ENCODE measurements at places on chromosomes 1 and 21.

- DNase-seq: no peak
Measured at GRCh38 chr1:33436557-33437285, 5.8 kb upstream of the PHC2 start.

- DNase-seq: no peak
Measured at GRCh38 chr21:28393279-28393678, 599.4 kb downstream of the LTN1 start.

GRCh38 chr1:163069142-163069541 is at the start of gene RGS4:
RGS4 (plus strand) TSS chr1:163069361; CDS start chr1:163069485, 124 bp downstream.
- peak; percentile 94 for DNase-seq

DNA sequence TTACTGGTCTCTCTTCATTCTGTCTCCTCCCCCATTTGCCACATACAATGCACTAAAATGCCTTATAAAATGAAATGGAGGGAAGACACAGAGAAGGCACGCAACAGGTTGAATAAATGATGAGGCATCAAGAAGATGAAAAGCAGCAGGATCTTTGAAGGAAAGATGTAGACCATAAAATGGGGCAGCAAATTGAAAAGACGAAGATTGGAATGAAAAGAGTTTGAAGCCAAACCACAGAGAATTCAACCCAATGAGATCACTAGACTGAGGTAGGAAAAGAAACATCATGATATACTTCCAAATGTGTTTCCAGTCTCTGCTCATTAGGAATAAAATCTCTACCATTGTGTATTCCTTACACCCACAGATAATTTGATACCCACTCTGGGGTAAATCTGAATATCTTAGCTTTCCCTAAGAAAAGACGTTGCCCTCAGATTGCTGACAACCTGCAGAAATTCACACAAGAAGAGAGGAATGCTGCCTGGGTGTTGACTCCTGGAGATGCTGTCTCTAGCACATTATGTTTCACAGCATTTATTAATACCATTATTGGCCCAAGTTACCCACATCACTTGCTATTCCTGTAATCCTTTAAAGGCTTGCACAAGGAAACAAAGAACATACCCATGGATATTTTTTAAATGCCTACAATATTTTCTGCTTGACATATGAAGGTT is 230.9 kb downstream of the LTN1 start:
- peak; percentile 81 for DNase-seq

DNA sequence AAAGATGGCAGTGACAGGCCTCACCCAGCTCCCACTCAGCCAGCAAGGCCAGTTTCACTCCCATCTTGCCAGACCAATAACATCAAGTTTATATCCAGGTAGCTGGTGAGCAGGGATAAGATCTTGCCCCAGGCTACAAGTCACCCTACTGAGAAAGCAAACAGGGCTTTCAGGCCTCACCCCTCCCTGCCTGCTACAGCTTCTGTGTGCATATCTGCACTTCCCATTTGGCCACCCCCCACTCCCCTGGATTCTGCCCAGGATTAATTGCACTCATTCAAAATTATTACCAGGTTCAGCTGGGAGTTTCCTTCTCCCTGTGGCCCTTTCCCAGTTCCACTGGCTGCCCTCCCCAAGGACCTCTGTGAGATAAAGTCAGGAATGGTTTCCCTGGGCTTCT is 352.1 kb downstream of the TBX15 start:
- DNase-seq: no peak

GRCh38 chr1:146051452-146051851 is 29.9 kb upstream of the HJV start:
- no peak for DNase-seq
